T-helper 2 cell (primary cell): ENCODE measurements at places on chromosomes 3 and 15.

DNA sequence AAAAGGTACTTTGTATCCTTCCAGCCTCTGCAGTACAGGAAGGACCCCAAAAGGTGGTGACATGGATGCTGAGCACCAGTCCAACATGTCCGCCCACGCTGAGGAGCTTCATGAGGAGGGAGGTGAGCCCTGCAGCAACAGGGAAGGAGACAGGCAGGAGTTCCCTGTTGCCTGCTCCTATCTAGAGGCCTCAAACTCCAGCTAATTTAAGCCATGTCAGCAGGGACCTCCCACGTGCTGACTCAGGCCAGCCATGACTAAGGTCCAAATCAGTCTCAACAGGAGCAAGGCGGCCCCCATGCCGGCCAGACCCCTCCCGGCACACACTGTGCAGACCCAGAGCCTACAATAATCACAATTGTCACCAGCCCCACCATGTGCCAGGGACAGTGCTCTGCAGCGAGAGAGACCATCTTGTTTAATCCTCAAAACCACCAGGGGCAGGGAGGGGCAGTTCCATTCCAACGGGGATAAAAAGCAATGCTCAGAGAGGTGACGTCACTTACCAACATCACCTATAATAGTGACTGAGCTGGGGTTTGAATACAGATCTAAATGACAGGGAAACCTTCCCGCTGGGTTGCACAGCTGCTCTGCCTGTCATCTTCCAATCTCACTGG is 54.5 kb upstream of the GATA2 start:
- no peak for DNase-seq

DNA sequence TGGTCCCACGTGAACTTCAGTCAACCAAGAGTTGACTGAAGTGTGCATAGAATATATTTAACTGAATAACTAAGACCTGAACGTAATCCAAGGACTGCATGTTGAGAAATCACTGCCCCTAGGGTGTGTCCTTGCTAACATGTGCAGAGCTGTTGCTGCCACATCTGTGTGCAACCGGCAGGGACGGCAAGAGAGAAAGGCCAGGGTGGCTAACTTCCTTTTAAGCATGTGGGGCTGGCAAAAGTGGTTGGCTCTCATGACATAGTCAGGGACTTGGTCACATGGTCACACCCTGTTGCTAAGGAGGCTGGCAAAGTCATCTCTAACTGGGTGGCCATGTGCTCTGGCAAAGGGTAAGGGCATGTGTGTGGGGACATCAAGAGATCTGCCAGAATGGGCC is 52.4 kb downstream of the GASK1A start:
- no peak for DNase-seq

GRCh38 chr15:68790242-68790575 is 30.5 kb downstream of the ANP32A start:
- DNase-seq: no peak

DNA sequence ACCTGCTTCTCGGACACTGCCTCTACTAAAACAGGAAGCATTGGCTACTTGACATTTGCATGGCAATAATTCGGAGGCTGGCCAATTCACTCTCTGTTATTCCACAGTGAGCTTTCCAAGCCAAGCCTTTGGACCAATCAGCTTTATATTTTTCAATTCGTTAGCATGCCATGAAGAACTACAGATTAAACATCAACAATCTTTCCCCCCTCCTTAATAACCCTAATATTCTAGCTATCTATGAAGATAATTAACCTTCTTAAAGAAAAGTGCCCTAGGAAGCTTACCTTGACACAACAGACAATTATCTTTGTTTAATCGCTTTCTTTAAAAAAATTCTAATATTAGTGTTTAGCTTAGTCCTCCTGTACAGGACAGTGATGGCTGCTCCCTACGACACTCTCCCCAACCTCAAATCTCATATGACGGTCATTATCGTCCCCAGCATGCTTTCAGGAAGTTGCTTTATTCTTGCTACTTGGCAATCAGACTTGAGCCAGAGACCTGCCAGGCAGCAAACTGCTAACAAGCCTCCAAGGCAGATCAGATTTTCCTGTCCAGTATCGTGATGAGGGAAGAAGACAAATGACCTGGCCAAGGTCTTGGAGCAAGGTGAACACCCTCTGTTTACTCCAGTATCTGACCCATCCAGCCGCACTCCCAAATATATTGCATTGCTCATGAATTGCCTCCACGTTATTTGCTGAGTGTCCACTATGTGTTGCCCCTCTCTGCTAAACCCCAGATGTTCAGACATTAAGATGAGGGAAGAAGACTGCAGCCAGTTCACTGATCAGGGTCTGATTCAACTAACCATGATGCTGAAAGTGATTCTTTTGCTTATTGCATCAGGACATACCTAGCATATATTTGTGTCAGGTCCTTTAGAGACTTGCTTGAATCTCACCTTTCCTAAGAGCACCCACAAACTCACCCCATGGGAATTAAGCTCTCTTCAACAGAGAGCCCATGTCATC is 68.1 kb upstream of the LPP start:
- DNase-seq: no peak

- DNase-seq: no peak
Measured at GRCh38 chr3:861721-862120, 231.1 kb upstream of the CNTN6 start.

GRCh38 chr3:128763967-128764366 is 38.0 kb downstream of the RAB7A start:
- DNase-seq: no peak

GRCh38 chr3:33054100-33055092 is 42.5 kb downstream of the GLB1 start:
- no peak for DNase-seq

DNA sequence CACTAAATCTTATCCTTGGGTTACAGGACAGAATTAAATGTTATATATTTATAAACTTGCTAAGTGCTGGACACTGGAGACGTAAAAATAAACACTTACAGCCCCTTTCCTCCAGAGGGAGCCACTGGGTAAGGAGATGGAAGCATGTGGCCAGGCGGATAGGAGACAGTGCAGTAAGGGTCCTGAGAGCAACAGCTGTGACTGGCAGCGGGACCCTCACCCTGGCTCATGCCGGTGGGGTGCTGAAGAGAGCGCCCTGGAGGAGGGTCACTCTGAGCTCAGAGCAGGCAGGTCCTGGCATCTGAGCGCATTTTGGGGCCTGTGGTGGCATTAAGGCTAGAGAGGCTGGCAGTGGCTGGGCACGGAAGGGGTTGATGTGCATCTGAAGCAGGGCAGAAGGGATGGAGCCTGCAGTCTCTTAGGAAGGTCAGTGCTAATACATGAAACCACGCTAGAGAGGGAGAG is 16.0 kb downstream of the SEC61A1 start:
- DNase-seq: no peak

- peak; percentile 88 for DNase-seq
Measured at GRCh38 chr3:150635526-150635925, 32.4 kb downstream of the SELENOT start.

- no peak for DNase-seq
Measured at GRCh38 chr15:70650567-70651302, 112.6 kb downstream of the UACA start.

GRCh38 chr3:184129012-184129411 is 6.1 kb upstream of the EIF2B5 start:
- no peak for DNase-seq

DNA sequence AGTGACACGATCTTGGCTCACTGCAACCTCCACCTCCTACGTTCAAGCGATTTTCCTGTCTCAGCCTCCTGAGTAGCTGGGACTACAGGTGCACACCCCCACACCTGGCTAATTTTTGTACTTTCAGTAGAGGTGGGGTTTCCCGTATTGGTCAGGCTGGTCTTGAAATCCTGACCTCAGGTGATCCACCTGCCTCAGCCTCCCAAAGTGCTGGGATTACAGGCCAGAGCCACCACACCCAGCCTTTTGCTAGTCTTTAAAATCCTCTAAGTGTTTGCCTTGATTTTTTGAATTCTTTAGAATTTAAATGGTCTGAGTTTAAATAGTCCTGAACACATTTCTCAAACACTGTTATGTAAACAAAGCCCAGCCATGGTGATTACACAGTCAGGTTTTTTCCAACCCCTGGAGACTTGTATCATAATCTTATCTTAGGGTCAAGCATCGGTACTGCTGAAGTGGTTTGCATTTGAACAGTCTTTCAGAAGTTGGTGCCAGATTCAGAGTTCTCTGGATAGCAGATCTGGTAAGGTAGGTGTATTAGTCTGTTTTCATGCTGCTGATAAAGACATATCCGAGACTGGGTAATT is 28.2 kb upstream of the PIAS1 start:
- no peak for DNase-seq

DNA sequence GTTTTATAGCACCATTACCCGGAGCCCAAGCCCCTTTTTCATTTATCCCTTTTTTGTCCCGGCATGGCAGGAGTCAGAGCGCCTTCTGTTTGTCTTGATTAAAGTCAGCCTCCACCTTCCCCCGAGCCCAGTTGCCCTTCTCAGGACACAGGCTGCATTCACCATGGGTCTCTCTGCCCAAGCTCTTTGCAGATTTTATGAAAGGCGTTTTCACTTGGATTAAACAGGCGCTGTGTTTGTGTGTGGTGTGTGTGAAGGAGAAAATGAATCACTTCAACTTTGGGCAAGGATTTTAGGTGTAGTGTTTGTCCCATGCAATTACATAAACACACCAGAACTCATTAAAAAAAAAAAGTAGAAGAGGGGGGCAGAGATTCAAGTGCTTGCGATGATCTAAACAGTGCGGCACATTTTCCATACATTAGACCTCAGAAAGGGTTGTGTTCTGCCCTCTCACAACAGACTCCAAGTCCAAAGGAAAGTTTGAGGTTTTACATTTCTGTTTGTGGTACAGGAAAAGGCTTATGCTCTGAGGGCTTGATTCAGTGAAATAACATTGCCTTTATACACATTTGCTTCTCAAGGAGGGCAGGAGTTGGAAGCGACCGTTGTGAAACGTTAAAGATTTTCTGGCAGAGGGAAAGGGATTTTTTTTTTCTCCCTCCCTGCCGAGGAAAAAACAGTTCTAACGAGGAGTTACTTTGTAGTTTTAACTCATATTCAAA is 14.5 kb upstream of the IL16 start:
- no peak for DNase-seq

- no peak for DNase-seq
Measured at GRCh38 chr3:15390460-15390859, 36.9 kb downstream of the METTL6 start.

DNA sequence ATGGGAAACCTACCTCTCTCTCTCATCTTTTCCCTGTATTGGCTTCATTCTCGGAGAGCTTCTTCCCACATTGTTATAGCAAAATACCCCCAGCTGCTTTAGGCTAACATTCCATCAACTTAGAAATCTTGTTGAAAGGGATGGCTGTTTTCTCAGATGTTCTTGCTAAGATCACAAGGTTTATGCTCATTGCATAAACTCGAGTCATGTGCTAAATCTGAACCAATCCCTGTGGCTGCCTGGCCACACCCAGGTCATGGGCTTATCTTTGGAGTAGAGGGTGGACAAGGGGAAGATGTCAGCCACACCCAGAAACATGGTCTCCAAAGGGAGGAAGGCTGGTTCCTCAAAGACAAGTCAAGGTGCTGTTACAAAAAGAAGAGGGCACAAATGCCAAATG is 150.6 kb upstream of the UMPS start:
- no peak for DNase-seq

GRCh38 chr3:115628075-115628412 is 4.7 kb downstream of the GAP43 start:
- DNase-seq: no peak

DNA sequence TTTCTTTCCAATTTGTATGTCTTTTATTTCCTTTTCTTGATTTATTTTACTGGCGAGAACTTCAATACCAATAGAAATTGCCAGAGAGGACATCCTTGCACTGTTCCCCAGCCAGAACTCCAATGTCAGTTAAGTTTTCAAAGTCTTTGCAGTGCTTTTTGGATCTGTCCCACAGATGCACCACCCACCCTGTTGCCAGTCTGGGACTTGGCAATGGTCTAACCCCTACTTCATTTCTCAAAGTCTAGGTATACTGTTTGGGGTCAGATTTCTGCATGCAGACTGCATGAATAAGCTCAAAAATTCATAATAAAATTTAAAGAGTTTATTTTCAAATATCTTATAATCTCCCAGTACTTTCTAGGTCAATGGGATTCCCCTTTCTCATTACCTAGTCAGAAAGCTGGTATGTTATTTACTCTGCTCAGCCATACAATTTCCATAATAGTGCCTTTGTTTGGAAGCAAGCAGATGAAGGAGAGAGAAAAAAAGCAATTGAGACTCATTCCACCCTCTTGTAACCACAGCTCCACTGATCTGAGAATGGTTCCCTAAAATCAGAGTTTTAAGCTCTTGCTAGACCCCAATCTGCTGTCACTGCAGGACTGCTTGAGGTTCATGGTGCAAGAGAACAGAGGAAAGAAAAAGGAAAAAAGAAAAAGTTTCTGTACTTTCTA is 125.9 kb upstream of the PLXND1 start:
- no peak for DNase-seq

- DNase-seq: no peak
Measured at GRCh38 chr3:113873293-113873692, 34.7 kb downstream of the GRAMD1C start.

DNA sequence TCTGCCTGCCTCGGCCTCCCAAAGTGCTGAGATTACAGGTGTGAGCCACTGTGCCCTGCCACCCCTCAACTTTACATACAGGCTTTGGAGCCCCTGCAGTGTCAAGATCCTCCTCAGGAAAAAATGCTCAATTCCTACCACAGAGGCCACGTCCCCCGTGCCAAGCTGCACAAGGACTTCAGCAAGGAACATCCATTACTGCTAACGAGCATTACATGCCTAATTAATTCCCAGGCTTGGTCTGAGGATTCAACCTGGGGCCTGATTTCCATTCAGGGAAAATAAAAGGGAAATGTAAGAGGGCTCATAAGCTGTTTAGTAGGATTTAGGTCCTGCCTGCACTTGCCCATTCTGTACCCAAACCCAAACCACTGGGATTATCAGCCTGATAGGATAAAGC is 161.4 kb downstream of the RAB11A start:
- no peak for DNase-seq

DNA sequence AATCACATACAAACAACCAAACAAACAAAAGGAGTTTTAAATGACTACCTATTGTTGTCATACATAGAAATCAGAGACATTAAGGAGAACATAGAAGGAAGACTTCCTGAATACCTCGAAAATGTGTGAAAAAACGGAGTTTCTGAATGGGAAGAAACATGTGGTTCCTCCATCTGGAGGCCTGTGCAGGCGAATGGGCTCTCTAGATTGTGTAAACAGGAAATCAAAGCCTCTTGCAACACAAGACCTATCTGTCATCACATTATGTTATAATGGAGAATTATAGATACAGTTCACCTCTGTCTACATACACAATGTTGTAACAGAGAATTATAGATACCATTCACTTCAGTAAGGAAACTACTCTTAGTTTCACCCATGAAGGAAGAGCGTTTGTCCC is 44.1 kb downstream of the RUBCN start:
- no peak for DNase-seq
